CD8-positive, alpha-beta memory T cell (primary cell): ENCODE measurements at places on chromosomes 2 and 18. TPM values are rescaled to one million over a fixed set of nuclear protein-coding genes. Genes with fewer than 3 reads are reported as not detected.

DNA sequence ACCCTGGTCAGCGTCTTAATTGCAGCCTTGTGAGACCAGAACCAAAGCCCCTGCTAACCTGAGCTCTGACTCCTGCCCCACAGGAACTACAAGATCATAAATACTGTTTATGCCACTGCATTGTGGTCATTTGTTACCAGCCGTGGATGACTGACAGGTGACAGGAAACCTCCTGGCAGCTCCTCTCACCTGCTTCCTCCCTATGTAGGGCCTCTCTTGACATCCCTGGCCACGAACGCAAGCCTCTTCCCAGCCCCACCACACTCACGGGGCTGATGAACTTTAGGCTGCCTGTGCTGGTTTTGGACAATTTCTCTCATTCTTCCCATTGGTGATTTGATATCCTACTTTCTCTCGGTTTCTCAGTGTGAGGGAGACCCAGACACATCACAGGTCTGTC is 357.2 kb upstream of the MYT1L start:
- DNase-seq, result no peak

GRCh38 chr18:37484983-37485834 is 80.4 kb downstream of the CELF4 start:
- DNase-seq, result no peak

DNA sequence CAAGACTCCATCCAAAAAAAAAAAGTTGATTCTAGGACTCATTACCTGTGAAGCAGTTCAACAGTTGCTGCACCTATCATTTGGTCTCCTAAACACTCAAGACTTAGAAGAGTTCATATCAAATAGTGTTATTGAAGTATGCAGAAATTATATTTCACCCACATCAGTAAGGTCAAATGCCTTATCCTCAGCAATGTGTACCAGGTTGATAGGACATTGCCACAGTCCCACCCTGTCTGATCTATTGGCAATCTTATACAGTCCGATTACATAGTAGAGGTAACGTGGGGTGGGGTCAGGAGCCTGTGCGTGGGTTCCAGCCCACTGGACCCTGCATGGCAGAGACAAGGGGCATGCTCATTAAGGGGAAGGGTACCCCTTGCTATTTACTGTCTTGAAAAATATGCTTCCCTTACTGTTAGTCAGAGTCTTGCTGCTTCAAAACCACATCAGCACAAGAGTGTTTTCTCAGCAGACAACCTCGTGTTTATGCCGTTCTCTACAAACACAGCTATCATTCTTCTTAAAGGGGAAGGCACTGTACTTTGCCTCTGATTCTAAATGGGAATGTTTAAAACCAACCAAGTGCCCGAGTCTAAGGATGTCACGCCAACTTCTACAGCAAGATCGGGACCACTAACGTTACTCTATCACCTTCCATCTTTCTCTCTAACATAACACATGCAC is 115.2 kb downstream of the MTCL1 start:
- DNase-seq, result no peak

DNA sequence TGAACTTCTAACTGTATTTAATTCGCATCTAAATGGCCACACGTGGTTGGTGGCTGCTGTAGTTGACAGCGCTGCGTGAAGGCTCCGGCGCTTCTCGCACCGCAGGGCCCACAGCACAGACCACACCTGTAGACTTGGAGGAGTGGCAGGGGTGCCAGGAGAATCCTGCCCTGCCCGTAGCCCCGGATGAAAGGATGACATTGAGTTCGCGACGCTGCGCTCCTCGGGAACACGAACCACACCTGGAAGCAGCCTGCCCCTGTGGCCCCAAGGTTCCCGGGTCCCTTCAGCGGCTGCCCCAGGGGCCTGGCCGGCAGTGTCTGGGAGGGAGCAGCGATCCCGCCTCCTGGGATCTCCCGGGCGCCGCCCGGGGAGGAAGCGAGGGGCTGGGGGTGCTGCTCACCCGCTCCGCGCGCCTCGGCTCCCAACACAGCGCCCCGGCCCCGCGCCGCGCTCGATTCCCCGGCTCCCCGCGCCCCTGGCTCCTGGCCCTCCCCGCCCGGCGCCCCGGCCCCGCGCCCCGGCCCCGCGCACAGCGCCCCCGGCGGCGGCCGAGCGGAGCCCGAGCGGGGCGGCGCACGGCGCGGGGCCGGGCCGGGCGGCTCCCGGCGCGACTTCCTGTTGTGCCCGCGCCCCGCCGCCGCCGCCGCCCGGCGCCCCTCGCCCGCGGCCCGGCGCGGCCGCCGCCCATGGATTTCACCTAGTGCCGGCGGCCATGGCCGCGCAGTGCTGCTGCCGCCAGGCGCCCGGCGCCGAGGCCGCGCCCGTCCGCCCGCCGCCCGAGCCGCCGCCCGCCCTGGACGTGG is at the start of gene RNPEPL1:
TSS of gene RNPEPL1 (plus strand) at position 613 of the 806 bp plus-strand sequence. CDS start at position 716, 103 bp downstream.
- peak; percentile 45 for DNase-seq

DNA sequence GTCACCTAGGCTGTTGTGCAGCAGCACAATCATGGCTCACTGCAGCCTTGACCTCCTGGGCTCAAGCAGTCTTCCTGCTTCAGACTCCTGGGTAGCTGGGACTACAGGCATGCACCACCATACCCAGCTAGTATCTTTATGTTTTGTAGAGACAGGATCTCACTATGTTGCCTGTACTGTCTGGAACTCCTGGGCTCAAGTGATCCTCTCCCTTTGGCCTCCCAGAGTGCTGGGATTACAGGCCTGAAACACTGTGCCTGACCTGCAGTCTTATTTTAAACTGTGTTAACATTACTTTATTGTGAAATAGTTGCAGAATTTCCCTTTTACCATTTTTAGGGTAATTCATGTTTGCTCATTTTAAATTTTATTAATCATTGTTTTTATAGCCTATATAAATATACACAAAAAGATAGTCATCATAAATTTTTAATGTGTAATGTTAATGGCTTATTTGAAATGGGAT is 24.6 kb downstream of the EML4 start:
- DNase-seq, result no peak

DNA sequence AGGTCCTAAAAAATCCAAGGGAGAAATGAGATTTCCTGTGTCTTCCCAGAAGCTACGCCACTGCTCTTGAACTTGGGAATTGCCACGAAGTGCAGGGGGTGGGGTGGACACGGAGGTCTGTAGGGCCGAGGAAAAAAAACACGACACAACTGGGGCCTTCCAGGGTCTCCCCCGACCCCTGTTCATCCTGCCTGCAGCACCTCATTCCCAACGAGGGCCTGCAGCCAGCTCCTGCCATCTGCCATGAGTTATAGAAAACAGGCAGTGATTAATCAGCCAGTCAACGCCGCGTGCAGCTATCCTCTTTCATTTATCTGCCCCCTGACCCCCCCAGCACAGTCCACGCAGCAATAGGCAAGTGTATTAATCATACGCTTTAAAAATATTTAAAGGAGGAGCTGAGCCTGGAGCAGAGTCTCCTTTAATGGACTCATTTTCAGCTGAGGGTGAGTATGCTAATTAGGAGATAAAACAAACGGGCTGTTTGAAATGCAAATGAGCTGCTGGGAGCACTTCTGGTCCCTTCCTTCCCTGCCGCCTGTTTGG is 209.9 kb downstream of the TFCP2L1 start:
- no peak for DNase-seq

DNA sequence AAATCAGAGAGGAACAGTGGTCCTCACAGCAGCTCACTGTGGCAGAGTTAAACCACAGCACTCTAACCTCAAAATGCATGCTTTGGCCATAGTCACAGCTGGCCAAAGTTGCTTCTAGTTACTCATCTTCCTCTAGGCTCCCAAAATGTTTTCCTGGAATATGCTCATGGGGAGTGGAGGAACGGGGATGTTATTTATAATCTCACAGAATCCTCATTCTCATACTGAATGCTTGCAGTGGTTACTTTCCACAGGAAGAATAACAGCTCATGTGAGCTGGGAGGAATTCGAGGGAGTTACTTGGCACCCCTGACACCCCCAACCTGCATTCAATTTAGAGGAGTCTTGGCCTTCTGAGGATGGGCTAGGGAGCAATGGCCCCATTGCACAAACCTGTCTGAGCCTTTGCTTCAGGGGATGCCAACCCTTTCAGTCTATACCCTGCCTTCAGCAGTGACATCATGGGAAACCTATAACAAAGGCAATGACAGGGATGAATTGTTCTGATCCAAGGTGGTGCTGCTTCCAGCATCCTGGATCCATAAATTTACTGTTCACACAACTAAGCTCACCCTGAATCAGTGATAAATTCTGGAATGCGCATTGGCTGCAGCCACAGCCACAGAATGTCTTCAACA is 22.4 kb upstream of the CCBE1 start:
- DNase-seq, result no peak

The HEATR5B gene
- total RNA-seq, result 20.0 TPM
